ENCODE measurements at places on chromosomes 3 and 15.

DNA sequence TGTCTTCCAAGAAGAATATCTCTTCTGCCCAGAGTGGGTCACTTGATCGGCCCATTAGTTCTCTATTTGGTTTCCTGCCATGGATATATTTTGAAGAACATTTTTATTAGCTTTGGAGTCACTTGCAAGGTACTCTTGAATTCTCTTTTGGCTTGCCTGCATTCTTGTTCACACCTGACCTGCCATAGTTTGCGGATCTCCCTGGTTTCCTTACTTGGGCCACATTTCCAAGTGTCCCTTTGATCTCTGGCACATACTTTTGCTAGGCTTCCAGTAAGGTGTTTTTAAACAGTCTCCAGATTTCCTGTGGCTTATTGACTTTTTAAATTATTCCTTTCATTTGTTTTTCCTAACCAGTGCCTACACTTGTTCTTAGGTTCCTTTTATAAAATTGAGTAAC is 488.5 kb upstream of the MDFIC2 start:
- DNase-seq: no peak

- no peak for DNase-seq
Measured at GRCh38 chr3:149243540-149243939, 21.9 kb upstream of the CP start.

GRCh38 chr3:190024912-190025311 is 95.8 kb downstream of the P3H2 start:
- no peak for DNase-seq

DNA sequence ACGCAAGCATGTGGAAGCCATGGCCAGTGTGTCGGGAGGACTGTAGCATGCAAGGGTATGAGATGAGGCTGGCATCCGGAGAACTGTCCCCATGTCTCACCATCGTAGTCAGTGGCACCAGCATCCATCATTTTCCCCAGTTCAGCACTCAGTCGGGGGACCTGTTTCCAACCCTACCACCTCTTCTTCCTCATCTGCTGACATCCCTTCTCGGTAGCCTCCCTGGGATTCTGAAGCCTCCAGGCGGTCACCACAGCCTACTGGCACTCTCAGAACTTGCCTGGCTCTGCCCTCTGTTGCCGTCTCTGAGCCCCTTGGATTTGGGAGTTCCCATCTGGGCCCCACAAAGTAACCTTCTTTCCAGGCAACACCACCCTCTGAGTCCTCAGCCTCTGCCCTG is 131.1 kb upstream of the ABHD17C start:
- DNase-seq: no peak

- DNase-seq: no peak
Measured at GRCh38 chr15:100170291-100171210, 171.2 kb downstream of the ADAMTS17 start.

DNA sequence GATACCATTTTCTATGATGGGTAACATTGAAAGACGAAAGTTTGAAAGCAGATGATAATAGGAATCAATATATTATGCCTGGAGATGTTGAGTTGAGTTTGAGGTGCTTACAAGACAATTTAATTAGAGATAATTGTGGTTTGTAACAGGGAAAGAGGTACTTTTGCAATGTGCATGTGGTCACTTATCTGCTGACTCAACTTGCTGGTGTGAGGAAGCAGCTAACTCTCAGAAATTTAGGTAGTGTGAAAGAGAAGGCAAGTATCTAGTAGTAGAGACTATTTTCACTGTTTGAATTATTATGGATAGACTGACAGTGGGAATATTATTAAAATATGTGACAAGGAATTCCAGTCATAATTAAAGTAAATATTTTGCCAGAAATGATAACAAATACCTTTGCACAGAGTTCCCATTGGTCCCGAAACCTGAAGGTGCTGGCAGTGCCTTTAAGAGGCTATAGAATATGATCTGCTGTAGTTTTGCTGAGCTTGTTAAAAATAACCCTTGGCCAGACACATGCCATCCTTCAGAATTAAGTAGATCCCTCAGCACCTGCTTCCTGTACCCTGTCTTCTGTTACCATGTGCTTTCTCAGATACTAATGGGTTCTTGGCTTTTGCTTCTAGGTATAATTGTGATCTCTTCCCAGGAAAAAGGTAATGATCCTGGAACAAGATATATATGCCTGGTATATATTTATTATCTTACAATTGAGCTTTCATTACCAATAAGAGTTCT is 315.9 kb downstream of the BCHE start:
- DNase-seq: no peak

DNA sequence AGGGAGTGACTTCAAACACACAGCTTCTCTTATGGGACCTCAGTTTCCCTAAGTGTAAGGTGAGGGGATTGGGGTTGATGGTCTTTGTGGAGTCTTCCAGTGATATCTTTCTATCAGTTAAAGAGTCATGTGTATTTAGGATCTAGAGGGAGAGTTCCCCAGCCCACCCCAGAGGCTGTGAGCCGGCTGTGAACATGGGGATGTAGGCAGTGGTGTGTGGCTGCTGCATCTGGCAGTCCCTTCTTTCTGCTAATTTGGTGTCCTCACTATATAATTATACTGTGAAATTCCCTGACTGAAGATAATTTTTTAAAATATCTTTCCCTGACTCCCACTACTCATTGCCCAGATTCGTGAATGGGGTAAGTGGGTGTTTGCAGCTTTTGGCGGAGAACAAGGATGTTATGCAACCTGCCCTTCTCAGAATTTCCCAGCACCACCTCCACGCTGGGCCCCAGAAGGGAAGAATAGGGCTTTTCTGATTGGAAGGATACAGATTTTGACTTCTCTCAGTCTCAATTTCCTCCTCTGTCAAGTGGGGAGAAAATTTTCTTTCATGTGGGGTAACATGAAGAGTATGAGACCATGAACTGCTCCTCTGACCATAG is 79.0 kb upstream of the RASGRF1 start:
- no peak for DNase-seq

All from GM04504 (cell line).